ENCODE measurements at places on chromosomes 6 and 20. TPM values are rescaled to one million over a fixed set of nuclear protein-coding genes. Genes with fewer than 3 reads are reported as not detected.

Gene ACTL10
- polyA plus RNA-seq, result 0.44 TPM

Gene CST4
- polyA plus RNA-seq, result not detected

Gene SEL1L2
- 0.86 TPM for polyA plus RNA-seq

Gene ULBP2
- 22.8 TPM for polyA plus RNA-seq

GRCh38 chr20:63178446-63178820, 37.5 kb downstream of the YTHDF1 start:
- DNase-seq, result no peak

DNA sequence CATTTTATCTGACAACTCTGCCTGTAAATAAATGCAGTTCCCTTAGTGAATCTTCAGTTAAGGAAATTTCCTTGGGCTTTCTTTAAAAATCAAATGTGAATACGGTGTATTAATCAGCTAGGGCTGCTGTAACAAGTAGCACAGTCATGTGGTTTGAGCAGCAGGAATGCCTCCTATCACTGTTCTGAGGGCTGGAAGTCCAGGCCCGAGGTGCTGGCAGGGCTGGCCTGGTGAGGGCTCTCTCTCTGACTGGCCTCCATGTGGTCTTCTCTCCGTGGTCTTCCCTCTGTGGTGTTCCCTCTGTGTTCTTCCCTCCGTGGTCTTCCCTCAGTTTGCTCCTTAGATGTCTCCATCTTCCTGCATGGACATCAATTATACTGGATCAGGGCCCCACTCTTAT, 124.1 kb downstream of the SMOC2 start:
- DNase-seq, result no peak

DNA sequence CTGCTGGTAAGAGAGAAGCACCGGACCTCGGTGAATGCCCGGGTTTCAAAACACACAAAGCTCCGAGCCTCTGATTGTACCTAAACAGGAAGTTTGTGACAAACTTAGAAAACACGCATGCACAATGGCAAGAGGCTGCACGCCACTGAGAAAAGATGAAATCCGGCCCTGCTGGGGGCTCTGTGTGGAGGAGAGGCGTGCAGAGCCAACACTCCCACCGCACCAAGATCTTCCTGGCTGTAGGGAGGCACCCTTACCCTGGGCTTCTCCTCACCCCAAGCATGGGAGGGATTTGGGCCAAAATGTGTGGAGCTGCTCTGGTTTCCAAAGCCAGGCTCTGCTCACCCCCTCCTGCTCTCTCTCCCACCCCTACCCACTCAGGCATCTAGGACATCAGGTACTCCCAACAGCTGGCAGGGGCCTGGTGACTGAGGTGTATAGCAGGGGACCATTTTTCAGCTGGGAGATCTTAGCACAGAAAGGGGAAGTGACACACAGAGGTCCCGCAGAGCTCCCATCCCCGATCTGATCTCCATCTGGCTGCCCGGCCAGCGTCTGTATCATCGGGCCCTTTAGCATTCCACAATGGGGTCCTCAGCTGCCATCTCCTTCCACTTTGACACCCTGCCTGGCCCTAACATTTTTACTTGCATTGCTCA, 84.2 kb downstream of the TRERF1 start:
- DNase-seq, result no peak

DNA sequence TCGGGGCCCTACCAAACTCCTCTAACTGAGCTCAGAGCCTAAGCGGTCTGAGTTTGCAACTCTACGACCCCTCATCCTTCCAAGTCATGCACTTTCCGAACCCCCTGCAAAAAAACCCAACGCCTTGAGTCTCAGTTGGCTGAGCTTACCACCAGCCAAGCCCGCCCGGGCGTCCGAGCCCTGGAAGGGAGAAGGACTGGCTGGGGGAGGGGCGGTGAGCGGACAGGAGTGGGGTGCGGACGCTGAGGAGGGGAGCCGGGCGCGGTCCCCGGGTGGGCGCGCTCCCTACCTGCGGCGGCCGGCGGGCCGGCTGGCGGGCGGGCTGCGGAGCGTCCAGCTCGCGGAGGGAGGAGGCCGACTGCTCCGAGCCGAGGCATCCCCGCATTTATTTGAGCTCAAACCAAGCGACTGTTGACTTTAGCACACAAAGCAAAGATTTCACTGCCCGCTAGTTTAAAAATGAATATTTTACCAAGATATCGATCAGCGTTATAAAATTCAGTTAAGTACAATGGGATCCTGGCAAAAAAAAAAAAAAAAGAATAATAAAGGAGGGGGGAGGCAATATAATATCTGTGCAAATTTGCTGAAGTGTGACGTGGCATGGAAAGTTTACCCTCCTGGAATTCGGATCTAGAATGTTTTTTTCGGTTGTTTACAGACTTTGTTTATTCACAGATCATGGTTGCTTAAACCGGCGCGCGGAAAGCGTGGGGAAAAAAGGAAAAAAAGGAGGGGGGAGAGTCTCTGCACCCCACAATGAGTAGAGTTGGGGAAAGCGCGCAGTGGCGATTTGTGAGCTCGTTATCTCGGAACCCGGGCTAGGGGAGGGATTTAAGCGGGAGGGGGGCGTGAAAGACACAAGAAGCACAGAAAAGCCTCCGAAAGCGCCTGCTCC, 5.9 kb downstream of the FOXA2 start:
- DNase-seq, result no peak

DNA sequence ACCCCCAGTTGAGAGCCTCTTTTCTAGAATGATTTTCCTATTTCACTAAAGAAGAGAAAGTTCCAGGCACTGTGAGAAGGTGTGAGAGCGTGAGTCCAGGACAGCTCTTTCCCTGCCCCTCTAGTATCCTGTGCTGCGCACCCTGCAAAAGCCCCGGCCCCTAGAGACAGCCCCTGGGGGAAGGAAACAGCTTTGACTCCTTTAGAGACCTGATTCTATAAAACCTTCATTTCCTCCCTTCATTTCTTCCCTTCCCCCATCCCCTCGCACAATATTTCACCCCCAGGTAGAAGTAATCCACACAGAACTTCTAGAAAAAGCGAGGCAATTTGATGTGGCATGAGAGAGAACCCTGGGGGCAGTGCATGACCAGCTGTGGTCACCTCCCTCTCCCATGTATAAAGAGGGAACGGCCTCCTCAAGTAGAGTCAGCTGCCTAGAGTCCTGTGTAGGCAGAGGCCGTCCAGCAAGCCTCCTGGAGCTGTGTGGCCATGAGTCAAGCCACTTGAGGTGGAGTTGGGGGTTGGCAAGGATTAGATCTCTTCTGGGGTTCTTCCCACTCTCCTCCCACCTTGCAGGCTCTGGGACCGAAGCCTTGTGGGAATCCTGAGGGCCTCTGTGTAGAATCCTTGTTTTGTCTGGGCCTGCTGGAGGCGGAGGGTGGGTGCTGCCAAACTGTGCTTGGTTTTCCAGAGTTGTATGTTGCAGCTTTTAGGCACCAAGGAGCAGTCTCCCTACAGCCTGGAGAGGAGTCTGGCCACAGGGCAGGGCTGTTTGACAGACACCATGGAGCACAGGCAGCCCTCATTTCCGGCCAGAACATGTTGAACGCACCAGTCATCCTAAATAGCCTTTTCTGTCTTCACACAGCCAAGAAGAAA, 41.7 kb downstream of the CHMP4B start:
- DNase-seq, result no peak

DNA sequence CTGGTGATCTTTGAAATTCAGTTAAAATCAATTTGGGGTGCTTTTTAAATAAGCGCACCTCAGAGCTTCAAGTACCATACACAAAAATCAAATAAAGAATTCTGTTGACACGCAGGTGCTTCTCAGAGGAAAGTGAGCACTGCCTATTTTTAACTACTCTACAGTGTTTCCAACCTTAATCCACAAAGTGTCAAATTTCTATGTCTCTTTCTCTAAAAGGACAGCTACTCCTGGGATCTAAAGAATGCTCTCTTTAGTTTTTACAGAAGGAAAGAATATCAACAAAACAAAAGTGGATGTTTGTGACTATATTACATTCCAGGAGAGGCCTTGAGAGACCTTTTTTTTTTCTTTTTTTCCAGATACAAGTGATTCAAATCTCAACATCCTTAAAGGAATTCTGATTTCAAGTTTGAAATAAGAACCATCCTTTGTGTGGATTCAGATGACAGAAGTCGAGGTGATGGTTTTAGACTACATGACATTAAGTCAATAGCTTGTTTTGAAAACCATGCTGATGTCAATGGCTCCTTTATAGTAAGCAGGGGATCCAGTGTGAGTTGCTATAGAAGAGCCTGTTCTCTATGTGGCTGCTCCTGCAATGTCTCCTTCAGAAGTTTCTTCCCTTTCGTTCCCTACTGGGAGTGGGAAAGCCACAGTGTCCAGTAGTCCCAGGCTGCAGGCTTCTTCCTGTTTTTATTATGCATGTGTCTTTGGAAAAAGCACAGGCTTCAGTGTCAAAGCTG, 67.2 kb upstream of the DEFB112 start:
- DNase-seq, result no peak

DNA sequence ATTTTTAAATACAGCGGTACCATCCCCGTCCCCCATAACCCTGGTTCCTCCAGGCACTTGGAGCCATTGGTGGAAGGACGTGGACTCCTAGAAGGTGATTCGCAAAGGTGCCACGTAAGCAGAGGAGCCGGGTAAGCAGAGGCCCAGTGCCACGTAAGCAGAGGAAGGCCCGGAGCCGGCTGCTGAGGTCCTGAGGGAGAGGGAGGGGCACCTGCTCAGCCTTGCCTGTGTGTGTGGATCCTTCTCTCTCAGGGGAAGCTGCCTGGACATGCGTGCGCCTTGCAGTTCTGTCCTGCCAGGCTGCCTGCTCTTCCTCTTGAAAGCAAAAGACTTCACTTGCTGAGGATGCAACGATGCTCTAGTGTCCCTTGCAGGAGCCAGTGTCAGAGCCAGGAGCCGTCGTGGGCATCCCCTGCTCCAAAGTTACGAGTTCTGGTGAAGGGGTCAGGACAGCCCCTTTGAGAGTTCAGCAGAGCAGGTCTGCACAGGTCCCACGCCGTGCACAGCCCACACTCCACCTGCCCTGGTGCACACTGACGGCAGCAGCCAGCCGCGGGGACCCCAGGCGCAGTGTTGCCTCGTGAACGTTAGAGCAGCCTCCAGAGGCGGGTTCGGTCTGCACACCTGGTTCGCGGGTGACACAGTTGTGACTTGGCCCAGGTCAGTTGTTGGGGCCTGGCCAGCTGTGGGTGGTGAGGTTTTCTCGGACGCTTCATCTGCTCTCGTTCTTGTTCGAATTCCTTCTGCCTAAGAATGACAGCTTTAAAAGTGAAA, 1.9 kb upstream of the NKAIN4 start:
- no peak for DNase-seq

Measured in BJ (cell line).